Memory B cell (primary cell): ENCODE measurements at places on chromosomes 16 and 17.
A peak's percentile ranks its signal among the peaks of the same experiment; 100 is the strongest.

GRCh38 chr17:7650509-7651096, at the start of gene ATP1B2:
Gene ATP1B2, plus strand, starts transcription at chr17:7650926. Its CDS starts 593 bp downstream, at chr17:7651519.
- peak; percentile 41 for DNase-seq

DNA sequence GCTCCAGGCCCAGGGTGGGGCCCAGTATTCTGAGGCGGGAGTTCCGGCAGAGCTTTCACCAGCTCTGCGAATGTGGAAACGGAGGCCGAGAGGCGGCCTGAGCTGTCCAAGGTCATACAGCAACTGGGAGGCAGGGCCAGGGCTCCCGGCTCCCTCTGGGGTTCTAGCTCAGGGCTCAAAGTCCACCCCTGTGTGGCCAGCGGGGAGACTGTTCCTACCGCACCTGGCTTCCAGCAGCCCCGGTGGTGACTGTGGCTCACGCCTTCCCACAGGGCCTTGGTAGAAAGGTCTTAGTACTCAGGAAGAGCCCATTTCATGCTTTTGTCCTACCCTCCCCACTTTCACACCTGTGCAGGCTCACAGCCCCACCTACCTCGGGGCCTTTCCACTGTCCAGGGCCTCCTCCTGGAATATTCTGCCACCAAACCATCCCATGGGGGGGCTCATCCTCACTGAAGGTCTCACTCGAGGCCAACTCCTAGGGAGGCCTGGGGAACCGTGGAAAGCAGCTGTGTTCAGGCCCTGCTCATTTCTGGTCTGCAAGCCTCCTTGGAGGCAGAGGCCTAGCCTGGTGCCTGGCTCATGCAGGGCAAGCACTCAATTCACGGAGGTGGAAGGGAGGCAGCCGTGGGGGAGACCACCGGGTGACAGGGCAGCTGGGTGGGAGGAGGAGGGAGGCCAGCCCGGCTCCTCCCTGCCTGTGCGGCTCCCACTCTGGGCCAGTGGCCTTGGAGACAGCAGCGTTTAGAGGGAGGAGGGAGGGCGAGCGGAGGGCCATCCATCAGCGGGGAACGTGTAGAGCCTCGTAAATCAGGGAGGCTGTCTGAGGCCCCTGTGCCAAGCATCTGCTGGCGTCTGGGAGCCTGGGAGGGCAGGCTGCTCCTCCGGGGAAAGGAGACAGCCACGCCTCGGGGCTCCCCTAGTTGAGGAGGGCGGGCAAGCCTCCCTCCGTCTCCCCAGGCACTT, 12.7 kb upstream of the DOC2B start:
- no peak for DNase-seq

- DNase-seq = no peak
These were observed 32.4 kb upstream of the CDYL2 start for GRCh38 chr16:80836846-80837245.

DNA sequence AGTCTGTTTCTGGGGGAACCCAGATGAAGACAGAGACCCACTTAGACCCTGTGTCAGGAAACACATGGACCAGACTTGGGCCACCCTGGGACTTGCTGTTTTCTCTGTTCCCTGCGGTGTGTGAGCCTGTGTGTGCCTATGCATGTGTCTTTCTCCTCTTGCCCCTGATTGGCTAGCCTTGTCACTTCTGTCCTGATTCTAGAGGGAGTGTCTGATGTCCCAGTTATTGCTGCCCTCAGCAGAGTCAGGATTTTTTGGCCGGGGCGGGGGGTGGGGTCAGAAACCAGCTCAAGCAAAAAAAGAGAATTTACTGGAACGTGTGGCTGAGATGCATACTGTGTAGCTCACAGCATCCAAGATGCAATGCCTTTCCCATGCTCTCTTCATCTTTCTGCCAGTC, 30.5 kb downstream of the PLCG2 start:
- DNase-seq = no peak

DNA sequence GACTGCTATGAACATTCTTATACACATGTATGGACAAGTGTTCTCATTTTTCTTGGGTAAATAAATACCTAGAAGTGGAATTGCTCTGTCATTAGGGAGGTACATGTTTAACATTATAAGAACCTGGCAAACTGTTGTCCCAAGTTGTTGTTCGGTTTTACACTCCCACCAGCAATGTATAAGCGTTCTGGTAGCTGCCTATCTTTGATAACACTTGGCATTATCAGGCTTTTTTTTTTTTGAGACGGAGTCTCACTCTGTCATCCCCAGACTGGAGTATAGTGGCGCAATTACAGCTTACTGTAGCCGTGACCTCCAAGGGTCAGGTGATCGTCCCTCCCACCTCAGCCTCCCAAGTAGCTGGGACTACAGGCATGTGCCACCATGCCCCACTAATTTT, 16.3 kb downstream of the ATAD5 start:
- DNase-seq = no peak

- DNase-seq = peak; percentile 40
These were observed 1.6 kb upstream of the DECR2 start for GRCh38 chr16:400061-400591.

GRCh38 chr16:4695473-4696171, 2.3 kb downstream of the NUDT16L1 start:
- no peak for DNase-seq

DNA sequence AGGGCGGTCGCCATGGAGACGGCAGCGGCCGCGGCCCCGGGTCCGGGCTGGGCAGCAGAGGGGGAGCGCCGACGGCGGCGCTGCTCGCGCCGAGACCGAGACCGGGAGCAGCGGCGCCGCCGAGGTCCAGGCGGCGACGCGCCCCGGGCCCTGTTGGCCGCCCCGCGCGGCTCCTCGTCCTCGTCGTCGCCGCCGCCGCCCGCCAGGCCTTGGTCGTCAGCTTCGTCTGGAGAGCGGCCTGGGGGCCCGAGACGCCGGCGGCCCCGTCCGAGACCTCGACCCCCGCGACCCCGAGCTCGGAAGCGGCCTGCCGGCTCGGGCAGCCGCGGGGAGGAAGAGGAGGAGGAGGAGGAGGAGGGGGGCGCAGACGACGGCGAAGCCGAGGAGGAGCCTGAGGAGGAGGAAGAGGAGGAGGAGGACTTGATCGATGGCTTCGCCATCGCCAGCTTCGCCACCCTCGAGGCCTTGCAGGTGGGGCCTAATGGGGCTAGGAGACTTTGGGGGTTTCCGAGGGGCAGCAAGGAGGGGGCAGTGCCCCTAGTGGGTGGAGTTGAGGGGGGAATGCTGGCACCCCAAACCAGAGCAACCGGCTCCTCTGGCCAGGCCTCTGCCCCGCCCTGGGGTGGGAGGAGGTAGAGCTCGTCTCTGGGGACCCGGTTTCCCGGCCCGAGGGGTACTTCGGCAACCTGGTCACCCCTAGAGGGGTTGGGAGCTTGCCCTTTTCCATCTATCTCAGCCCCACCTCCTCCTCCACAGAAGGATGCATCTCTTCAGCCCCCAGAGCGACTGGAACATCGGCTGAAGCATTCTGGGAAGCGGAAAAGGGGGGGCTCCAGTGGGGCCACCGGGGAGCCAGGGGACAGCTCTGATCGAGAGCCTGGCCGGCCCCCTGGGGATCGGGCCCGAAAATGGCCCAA, 1.5 kb downstream of the FBRS start:
- DNase-seq = peak; percentile 62

DNA sequence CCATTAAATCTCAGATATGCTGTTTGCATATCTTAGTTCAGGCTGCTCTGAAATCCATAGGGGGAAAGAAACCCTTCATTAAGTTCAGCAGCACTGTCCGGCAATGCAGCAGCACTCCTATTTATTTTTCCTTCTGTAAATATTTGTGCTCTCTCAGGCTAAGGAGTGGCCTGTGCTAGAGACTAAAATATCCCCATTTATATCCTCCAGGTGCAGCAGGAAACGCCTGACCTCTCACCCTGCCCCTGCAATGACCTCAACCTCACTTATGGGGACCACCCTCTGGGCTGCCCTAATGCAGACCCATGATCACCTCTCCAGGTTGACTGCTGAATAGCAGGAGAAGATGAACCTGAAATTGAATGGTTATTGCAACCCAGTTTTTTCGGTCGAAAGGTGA, 165.0 kb upstream of the ELAC2 start:
- no peak for DNase-seq
